SK-N-DZ (cell line): ENCODE measurements at places on chromosomes 7 and 10.

DNA sequence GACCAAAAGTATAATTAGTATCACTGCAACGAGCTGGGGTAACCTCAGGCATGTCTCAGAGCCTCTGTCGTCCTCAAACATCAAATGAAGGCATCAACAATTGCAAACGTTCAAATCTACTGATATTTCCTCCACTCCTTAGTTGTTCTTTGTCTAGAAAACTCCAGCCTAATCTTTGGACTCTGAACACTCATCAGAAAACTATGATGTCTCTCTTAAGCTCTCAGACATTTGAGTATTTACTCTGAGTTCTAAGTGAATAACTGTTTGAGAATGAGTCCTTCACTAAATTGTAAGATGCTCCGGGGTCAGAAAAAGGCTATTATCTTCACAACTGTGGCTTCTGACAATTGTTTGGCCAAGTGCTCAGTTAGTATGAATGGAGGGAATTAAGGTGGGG lies 536.4 kb downstream of the NRG3 start:
- no peak for DNase-seq

- DNase-seq: no peak
These were observed 228.7 kb downstream of the FRMD4A start for GRCh38 chr10:14102056-14102455.

- no peak for DNase-seq
These were observed 153.2 kb upstream of the SLC13A1 start for GRCh38 chr7:123352973-123353372.

- DNase-seq: no peak
These were observed 270.7 kb downstream of the RPS24 start for GRCh38 chr10:78304091-78305045.

DNA sequence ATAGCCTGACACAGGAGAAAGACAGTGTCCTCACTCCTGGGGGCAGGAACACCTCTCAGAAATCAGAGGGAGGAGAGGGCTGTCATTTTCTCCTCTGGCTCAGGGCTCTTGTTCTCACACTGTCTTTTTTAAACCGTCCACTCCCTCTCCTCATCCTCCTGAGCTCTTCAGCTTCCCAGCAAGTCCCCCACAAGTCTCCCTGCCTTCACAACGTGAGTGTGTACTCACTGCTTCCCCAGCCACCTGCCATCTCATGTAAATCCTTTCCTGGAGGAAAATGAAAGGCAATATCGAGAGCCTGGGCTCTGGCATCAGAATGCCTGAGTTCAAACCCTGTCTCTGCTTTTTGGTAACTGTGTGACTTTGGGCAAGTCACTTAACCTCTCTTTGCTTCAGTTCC lies 5.7 kb downstream of the LLCFC1 start:
- DNase-seq: no peak

- DNase-seq: no peak
These were observed 40.9 kb downstream of the CCNY start for GRCh38 chr10:35377050-35377728.

DNA sequence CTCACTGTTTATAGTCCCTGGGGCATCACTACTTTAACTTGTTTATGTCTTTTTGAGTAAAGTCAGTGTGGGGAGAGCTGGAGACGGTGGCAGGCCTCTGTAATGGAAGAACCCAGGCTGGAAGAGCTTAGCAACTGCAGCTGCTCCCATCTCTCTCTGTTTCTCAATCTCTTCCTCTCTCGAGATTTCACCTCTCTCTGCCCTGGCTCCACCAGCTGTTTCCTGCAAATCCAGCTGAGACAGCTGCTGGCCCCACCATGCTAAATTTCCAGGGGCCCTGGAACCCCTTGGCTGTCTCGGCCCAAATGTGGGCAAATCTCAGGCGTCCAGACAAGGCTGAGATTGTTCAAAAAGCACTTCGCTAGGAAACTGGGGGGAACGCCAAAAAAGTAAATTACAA lies 25.8 kb upstream of the SLF2 start:
- DNase-seq: no peak

DNA sequence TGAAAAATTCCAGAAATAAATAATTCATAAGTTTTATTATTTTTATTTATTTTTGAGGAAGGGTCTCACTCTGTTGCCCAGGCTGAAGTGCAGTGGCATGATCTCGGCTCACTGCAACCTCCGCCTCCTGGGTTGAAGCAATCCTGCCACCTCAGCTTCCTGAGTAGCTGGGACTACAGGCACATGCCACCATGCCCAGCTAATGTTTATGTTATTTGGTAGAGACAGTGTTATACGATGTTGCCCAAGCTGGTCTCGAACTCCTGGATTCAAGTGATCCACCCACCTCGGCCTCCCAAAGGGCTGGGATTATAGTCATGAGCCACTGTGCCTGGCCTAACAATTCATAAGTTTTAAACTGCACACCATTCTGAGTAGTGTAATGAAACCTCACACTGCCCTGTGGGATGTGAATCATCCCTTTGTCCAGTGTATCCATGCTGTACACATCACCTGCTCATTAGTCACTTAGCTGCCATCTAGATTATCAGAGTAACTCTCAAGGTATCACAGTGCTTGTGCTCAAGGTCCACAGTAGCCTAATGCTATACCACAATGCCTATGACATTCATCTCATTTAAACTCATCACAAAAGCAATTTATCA lies 17.9 kb downstream of the RTKN2 start:
- no peak for DNase-seq

DNA sequence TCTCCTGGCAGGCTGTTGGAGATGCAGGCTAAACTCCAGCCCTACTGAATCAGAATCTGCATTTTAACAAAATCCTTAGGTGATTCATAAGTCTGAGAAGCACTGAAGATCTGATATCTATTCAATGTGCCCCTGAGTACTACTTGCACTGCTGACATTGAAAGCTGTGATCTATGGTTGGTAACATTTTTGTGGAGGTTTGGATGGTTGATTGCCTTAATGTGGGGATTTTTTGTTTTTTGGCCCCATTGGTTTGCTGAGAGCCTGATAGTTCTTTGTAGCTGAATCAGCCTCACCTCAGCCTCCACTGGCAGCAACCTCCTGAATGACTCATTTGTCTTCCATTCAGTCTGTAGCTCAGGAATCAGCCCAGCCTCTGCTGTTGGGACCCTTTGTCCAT lies 14.7 kb upstream of the LRRN3 start:
- DNase-seq: no peak

DNA sequence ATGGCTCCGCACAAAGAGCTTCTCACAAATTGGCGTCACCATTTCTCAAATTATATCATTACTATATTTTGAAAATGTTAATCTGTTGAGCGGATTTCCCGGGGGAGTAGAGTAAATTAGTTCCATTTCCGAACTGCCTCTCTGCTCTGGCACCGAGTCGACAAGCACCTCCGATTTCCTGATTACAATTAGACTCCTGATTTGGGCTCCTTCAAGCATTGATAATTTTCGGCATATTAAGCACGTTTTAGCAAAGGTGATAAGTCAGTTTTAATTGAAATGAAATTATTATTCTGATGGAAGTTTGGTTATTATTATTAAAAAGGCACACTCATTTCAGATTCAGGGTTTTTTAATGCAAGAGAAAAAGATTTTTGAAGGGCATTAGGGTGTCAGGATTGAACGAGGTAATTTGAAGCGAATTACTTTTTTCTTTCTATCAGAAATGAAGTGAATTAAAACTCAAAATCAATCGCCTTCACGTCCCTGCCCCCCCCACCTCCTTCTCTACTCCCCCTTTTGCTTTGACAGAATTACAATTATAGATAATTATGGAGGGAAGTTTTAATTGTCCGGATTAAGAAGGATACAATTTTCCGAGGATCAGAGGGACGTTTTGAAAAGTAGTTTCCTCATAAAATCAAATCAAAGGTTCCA lies 4.0 kb upstream of the UNCX start:
- no peak for DNase-seq

- no peak for DNase-seq
These were observed 2.1 kb downstream of the ABI1 start for GRCh38 chr10:26858707-26859034.

DNA sequence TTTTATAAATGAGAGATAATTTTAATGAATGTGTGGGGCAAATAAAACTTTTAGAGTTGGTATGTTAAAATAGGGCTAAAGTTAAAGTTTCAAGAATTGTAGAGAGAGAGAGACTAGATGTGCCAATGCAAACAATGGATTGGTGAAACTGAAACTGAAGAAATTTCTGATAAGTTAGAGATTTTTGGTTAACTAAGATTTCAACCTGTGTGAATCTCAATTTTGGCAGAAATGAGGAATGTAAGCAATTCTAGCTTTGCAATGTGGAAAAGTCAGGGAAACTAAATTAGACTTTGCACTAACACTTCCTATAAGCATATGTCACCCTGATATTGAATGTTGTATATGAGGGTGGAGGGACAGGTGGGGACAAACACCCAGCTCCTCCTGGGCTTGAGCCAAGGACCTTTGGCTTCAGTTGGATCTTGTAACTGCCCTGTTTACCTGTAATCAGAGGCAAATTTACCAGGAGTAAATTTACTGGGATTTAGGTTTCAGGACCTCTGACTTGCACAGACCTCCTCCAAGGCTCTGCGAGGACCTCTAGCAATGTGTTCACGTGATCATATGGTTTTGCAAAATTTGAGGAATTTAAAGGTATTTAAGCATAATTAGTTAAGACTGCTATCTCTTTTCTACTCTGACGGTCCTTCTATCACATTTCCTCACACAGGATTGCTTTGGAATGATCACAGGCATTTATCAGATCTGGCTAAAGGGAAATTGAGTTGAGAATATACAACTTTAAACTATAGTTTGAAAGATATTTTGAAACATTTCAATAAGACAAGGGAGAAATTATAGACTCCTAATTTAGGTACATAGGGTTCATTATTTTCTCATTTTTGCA lies 33.1 kb upstream of the RPA3 start:
- DNase-seq: no peak

DNA sequence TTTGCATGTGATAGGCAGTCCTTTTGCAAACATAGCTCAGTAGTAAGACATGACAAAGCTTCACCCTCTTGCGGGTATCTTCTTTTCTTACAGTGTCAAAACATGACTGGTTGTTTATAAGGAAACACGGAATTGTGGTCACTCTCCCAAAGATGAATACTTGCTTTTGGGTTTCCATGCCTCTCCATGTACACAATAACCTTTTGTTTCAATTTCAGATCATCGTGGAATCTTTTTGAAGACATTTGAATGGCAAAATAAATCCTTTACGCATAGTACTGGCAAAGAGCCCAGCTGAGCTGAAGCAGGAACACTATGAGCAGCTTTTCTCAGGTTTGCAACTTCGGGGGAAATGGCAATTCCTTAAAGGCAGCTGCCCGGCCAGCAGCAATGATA lies 156.8 kb upstream of the FRMD4A start:
- no peak for DNase-seq

DNA sequence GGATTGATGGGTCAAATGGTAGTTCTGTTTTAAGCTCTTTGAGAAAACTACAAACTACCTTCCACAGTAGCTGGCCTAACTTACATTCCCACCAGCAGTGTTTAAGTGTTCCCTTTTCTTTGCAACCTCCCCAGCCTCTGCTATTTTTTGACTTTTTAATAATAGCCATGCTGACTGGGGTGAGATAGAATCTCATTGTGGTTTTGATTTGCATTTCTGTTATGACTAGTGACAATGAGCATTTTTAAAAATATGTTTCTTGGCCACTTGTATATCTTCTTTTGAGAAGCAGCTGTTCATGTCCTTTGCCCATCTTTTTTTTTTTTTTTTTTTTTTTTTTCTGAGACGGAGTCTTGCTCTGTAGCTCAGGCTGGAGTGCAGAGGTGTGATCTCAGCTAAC lies 155.2 kb upstream of the BMPER start:
- DNase-seq: no peak

DNA sequence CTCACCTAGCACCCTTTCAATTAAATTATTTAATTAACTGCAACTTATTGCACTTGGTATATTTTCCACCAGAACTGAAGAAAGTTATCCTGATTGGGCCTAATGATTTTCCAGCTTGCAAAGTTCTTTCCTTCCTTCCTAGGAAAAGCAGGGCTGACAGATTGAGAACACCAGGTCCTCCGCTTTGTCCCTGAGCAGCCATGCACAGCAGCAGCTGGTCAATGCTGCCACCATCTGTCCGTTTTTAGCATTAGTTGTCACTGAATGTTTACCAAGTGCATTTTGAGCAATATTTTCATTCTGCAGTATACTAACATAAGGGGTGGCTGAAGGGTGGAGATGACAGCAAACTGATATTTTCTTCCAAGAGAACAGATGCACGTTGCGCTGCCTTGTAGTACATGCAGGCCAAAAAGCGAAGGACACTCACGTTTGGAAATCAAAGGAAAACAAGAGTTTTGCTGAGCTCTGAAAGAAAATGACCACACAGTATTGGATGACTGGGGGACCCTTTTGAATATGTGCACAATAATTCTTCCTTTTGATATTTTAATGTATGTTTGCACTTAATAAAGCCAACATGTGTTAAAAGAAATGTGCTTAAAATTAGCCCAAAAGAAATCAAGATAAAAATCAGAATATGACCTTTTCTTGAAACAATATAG lies 248.8 kb upstream of the PTN start:
- DNase-seq: peak; percentile 57

- peak; percentile 37 for DNase-seq
These were observed 230.6 kb downstream of the PLXNA4 start for GRCh38 chr7:132345543-132346129.

GRCh38 chr10:78737883-78738856 lies 330.6 kb upstream of the ZMIZ1 start:
- DNase-seq: no peak

- peak; percentile 72 for DNase-seq
These were observed 20.1 kb downstream of the LDB3 start for GRCh38 chr10:86688398-86688921.

DNA sequence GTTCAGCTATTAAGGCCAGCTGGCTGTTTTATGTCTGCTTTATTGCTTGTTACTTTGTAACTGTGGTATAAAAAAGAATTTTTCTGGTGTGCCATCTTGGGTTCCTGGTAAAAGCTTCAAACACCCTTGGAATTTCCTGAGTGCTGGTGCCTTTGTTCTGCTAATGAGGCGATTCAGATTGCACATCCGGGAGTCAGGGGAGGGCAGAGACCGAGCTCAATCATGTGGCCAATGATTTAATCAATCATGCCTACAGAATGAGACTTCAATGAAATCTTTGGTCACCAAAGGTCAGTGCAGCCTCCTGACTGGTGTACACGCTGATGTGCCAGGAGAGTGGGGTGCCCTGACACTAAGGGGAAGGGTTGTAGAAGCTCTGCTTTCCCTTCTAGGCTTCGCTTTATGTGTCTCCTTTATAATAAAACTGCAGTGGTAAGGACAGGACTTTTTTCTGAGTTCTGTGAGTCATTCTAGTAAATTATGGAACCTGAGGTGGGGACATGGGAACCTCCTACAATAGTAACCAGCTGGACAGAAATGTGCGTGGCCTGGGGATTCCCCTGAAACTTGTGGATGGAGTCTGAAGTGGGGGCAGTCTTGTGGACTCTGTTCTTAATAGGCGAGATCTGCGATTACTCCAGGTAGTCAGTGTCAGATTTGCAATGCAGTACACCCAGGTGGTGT lies 69.4 kb upstream of the OGDHL start:
- DNase-seq: no peak

GRCh38 chr10:65602182-65602865 lies 1323.5 kb upstream of the LRRTM3 start:
- no peak for DNase-seq
